Regular cardiac myocyte (primary cell): ENCODE measurements at places on chromosomes 2 and 18. TPM values are rescaled to one million over a fixed set of nuclear protein-coding genes. Genes with fewer than 3 reads are reported as not detected.

Gene CYB5A
- total RNA-seq: 55.4 and 92.7 TPM in 2 replicates

Gene LINC00305
- total RNA-seq: not detected in 2 replicates

Gene RNF149
- 42.2 and 63.7 TPM in 2 replicates for total RNA-seq

Gene RTP5
- not detected in 2 replicates for total RNA-seq

Gene CLASP1
- total RNA-seq: 32.2 and 33.0 TPM in 2 replicates

Gene KCNK3
- 0.38 and 2.0 TPM in 2 replicates for total RNA-seq

Gene MBD1
- total RNA-seq: 56.0 and 59.5 TPM in 2 replicates

Gene INO80C
- total RNA-seq: 7.3 and 14.2 TPM in 2 replicates

Gene LYPD6
- total RNA-seq: under 0.01 and 0.77 TPM in 2 replicates

Gene IL18R1
- 0.96 and 1.4 TPM in 2 replicates for total RNA-seq

Gene SPP2
- not detected in 2 replicates for total RNA-seq

Gene ARHGAP28
- total RNA-seq: 0.77 and 5.4 TPM in 2 replicates

Gene PAX3
- total RNA-seq: 0.28 TPM in 1 of 2 replicates, not detected in the other

Gene LYG2
- not detected in 2 replicates for total RNA-seq

Gene HNMT
- 28.0 and 46.5 TPM in 2 replicates for total RNA-seq

Gene THSD7B
- total RNA-seq: under 0.01 and 4.2 TPM in 2 replicates

Gene NT5C1B
- total RNA-seq: not detected in 2 replicates

Gene SERPINB10
- total RNA-seq: not detected in 2 replicates

Gene RGPD4
- under 0.01 TPM in 1 of 2 replicates, not detected in the other for total RNA-seq

Gene TTC31
- 10.7 and 14.6 TPM in 2 replicates for total RNA-seq

Gene SKOR2
- not detected in 2 replicates for total RNA-seq

Gene TUBB8B
- not detected in 2 replicates for total RNA-seq

Gene SMIM21
- not detected in 2 replicates for total RNA-seq

Gene SRD5A2
- not detected in 2 replicates for total RNA-seq

Gene WNT6
- total RNA-seq: not detected in 2 replicates

Gene GALNT13
- total RNA-seq: 0.28 TPM in 1 of 2 replicates, not detected in the other

Gene AGXT
- not detected in 2 replicates for total RNA-seq

Gene FAM124B
- 0.38 and 0.56 TPM in 2 replicates for total RNA-seq

Gene DCDC2C
- total RNA-seq: not detected in 2 replicates

Gene CHRND
- total RNA-seq: not detected in 2 replicates

Gene SP140
- total RNA-seq: 0.77 TPM in 1 of 2 replicates, not detected in the other

Gene FAHD2B
- total RNA-seq: 2.7 and 3.7 TPM in 2 replicates

Gene TTR
- not detected in 2 replicates for total RNA-seq

Gene FBXO48
- 0.28 and 0.58 TPM in 2 replicates for total RNA-seq

Gene BOK
- 20.1 and 24.8 TPM in 2 replicates for total RNA-seq

Gene BOLL
- not detected in 2 replicates for total RNA-seq

Gene FHOD3
- total RNA-seq: 2.3 and 9.9 TPM in 2 replicates

Gene SP140L
- total RNA-seq: 7.0 and 15.5 TPM in 2 replicates

Gene CNDP1
- not detected in 2 replicates for total RNA-seq

Gene SLC5A7
- not detected in 2 replicates for total RNA-seq

Gene EFEMP1
- total RNA-seq: 616 and 2,583 TPM in 2 replicates

Gene UGT1A4
- total RNA-seq: 0.28 TPM in 1 of 2 replicates, not detected in the other
